ENCODE measurements at places on chromosomes 1 and 21.
A peak's percentile ranks its signal among the peaks of the same experiment; 100 is the strongest.

DNA sequence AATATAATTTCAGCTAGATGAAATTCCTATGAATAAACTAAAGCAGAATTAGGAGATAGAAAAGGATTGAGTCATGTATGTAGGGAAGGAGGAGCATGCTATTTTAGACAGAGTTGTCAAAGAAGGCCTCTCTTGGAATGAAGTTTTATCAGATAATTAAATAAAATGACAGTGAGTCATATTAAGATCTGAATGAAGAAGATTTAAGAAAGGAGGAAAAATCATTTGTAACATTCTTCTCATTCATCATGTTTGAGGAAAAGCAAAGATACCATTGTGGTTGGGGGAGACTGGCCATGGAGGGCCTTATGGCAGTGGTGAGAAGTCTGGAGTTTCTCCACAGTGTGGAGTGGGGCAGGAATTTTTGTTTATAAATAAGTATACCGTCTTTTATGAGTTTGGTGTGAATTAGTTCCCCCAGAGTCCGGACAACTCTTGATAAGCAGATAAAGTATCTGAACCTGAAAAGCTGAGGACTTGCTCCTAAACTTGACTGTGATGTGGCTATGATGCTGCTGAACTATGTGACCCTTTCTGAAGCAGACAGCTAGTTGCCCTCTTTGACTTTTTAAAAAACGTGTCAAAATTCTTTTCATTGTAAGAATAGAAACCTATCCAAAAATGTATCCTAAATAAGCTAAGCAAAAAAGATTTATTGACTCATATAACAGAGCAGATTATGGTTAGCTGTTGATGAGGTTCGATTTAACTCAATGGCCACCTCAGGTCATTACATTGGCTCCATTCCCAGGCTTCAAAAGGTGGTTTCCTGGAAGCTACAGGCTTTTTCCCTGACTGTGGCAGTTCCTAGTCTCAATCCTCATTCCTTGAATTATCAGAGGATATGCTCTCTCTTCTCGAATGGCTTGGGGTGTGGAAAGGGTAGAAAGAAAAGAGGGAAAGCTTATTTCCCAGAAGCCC, 90.8 kb downstream of the LHX9 start:
- DNase-seq: no peak

GRCh38 chr1:231679109-231679508, 52.5 kb downstream of the DISC1 start:
- no peak for DNase-seq

- no peak for DNase-seq
Measured at GRCh38 chr1:87089070-87089736, 174.8 kb downstream of the HS2ST1 start.

GRCh38 chr1:30748098-30748698, 9.4 kb downstream of the LAPTM5 start:
- peak; percentile 55 for DNase-seq

GRCh38 chr21:35909456-35910223, 150.7 kb downstream of the SETD4 start:
- DNase-seq: no peak

DNA sequence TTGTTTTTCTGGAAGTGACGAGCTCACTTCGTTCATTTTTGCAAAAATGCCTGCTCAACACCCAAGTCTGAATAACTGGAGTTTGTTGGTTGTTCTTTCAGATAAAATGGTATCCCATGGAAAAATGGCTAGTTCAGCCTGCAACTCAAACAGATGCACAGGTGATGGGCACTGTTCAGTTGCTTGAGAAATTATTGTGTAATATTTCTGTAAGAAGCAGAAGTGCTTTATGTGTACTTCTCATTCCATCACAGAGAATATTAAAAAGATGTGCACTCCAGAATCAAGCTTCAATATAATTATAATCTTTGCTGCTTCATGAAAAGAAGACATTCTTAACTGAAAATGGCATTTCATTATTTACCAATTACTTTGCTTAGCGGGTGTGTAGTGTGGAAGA, 9.1 kb downstream of the SYT2 start:
- no peak for DNase-seq

GRCh38 chr1:111354584-111354983, 63.9 kb downstream of the CHIA start:
- DNase-seq: no peak

- no peak for DNase-seq
Measured at GRCh38 chr1:42973799-42974198, 15.1 kb upstream of the SLC2A1 start.

- DNase-seq: no peak
Measured at GRCh38 chr1:8980656-8981055, 35.0 kb downstream of the CA6 start.

GRCh38 chr1:248825136-248825535, 579 bp downstream of the SH3BP5L start:
- no peak for DNase-seq

DNA sequence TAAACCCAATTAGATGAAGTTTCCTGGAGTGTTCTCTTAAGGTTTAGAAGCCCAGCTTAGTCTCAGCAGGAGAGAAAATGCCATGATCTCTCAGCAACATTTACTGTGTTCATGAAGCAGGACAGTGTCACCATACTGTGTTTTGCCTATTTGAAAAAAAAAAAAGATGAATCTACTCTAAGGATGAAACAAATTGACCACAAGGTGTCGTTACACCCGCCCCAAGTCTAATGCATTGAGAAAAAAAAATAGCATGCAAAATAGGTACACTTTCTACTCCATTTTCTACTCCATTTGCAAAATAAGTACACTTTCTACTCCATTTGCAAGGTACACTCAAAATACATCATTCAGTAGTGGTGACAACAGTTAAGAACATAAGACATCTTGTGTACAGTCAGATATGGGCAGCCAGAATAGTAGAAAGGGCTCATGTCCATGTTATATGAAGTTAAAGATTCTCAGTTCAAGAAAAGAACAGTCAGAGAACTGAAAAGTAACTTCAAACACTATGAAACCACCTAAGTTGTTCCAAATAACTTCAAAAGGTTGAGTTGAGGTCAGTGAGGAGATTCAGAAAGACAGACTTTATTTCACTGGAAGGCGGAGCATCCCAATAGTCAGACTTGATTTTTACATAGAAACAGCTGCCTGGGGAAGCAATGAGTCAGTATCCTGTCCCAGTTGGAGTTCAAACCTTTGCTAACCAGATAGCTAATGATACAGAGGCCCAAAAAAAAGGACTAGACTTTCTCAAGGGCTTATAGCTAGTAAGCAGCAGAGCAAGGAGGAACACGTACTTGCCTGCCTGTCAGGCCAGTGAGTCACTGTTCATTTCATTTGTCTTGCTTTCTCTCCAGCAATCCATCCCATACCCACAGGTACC, 13.3 kb downstream of the PLPPR5 start:
- DNase-seq: no peak

- DNase-seq: no peak
Measured at GRCh38 chr21:42509244-42509643, 4.4 kb upstream of the SLC37A1 start.

Measured in midbrain (tissue), 1 donor.